ENCODE measurements at places on chromosomes 5 and 9. TPM values are rescaled to one million over a fixed set of nuclear protein-coding genes. Genes with fewer than 3 reads are reported as not detected.

Gene IRX4
- not detected for polyA plus RNA-seq

Gene SH3TC2
- polyA plus RNA-seq = 2.1 TPM

Gene CYLC2
- polyA plus RNA-seq = not detected

Gene HK3
- polyA plus RNA-seq = 0.17 TPM

All from brain (organoid and tissue), 16 donors.